NCI-H524 (cell line): ENCODE measurements at places on chromosomes 6 and 20.
A peak's percentile ranks its signal among the peaks of the same experiment; 100 is the strongest.

- DNase-seq, result no peak
Observed at GRCh38 chr6:97969065-97969464, 686.0 kb upstream of the MMS22L start.

DNA sequence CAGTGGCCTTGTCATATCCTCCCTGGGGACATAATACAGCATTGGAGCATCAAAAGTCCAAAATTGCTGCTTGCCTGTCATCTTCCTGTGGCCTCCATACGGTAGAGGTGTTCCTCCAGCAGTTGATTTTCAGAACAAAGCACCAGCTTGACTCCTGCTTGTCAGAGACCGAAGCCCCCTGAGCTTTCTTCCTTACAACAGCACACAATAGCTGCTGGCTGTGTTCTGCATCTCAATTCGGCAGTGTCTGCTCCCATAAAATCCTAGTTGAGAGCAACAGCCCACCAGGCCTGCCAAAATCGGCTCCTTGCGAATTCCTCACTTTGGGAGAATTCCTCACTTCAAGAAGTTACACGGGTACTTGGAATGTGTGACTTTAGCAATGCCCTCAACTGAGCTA is 372.9 kb downstream of the SAMD5 start:
- DNase-seq, result no peak

DNA sequence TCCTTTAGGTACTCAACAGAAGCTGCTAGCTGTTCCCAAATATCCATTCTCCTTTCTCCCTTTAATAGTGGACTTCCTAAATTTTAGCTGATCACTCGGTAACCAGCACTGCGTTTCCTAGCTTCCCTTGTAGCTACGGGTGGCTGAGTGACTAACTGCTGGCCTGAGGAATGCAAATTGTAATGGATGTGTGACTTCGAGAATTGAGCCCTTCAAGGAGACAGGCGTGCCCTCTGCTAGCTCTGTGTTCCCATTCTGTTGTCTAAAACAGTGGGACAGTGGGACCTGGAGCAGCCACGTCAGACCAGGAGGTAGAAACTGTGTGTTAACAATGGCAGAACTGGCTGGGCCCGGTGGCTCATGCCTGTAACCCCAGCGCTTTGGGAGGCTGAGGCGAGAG is 56.5 kb downstream of the SCML4 start:
- no peak for DNase-seq

DNA sequence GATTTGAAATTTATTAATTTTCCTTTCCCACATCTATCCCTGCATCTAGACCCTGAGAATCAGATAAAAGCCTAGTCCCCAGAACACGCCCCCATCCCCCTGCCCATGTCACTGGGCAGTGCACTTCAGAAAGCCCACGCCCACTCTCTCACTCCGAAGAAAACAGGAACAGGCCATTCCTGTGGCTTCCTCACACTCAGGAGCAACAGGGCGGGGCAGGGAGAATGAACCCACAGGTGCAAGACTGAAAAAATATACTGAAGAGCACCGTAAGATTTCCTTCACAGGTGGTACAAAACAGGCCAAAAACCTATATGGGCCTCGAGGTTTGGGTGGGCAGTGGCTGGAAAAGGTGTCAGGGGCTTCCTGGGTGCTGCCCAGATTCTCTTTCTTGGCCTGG is 3.4 kb downstream of the OXT start:
- no peak for DNase-seq

DNA sequence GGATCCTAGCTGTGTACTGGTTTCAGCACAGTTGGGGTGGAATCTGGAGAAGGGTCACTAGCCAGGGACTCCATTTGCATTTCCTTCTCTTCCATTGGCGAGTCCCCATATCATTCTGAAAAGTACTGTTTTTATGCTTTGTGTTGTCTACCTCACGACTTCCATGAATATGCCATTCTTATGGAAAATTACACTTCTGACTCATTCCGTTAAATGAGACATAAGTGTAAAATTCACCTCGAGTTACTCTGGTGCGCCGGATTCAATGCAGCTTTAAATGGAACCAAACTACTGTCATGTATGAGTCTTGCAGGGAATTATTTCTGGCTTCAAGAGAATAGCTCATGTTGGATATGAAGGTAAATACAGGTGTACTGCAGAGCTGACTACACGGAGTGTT is 99.2 kb downstream of the PDE7B start:
- DNase-seq, result no peak

GRCh38 chr6:43773980-43774775 is 4.2 kb downstream of the VEGFA start:
- no peak for DNase-seq

- DNase-seq, result no peak
Observed at GRCh38 chr6:118680452-118681095, 29.2 kb upstream of the CEP85L start.

DNA sequence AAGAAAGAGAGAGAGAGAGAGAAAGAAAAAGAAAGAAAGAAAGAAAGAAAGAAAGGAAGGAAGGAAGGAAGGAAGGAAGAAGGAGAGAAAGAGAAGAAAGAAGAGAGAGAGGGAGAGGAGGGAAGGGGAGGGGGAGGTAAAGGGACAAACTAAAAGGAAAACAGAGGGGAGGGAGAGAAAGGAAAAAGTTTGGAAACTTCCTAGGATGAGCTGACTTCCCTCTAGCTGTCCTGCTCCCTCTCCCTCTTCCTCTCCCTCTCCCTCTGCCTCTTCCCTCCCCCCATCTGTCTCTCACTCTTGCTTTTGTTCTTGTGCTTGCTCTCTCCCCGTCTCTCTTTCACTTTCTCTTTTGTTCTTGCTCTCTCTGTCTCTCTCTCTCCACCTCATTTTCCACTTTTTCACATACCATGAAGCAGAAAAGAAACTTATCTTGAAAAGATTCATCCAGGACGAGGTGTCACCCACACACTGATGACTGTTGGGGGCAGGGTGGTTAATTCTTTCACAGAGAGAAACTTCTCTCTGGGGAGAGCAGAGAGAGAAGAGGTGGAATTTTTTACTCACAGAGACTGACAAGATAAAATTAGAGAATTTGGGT is 56.4 kb upstream of the DUSP22 start:
- no peak for DNase-seq

DNA sequence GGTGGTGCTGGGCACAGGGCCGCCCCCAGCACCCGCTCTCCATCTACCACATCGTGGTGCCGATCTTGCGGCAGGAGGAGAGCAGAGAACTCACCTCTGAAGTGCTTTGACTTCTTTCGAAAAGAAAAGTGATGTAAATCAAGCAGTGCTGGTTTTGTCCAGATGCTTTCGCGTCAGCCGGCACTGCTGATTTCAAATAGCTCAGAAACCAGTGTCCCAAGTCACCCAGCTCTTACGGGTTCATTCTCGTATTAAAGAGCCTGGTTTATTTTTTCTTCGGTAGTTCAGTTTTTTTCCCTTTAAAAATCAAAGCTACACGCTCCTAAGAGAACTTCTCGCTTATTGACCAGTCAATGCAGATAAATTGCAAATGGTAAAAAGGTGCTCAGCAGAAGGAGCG is 32.1 kb downstream of the MYT1 start:
- DNase-seq, result no peak

DNA sequence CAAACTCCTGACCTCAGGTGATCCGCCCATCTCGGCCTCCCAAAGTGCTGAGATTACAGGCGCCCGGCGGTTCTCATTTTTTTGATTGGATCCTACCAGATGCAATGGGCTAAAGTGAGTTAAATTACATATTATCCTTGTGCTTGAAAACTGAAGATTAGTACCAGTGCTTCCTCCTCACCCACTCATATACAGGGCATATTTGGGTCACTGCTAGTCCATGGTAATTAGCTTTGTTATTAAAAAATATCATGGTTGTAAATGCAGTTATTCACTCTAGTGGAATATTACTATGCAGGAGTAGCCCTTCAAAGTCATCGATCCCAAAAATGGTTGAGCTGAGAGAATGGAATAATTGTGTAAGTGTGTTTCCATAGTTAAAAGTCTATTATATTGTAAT is 26.5 kb downstream of the ZNF292 start:
- no peak for DNase-seq

DNA sequence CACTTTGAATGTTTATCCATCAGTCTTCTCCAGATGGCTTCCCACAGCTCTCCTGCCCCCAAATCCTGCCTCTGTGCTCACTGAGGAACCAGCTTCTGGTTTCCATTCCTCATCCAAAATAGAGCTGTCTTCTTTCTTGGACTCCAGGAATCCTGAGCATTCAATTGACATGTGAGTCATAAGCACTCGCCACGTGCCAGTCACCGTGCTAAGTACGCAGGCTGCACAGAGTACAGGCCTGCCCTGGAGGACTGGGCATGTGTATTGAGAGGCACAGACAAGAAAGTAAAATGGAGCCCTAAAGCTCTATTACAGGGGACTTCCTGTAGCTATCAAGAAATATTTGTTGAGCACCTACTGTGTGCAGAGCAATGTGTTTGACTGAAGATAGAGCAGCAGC is 39.7 kb upstream of the LRFN2 start:
- no peak for DNase-seq

DNA sequence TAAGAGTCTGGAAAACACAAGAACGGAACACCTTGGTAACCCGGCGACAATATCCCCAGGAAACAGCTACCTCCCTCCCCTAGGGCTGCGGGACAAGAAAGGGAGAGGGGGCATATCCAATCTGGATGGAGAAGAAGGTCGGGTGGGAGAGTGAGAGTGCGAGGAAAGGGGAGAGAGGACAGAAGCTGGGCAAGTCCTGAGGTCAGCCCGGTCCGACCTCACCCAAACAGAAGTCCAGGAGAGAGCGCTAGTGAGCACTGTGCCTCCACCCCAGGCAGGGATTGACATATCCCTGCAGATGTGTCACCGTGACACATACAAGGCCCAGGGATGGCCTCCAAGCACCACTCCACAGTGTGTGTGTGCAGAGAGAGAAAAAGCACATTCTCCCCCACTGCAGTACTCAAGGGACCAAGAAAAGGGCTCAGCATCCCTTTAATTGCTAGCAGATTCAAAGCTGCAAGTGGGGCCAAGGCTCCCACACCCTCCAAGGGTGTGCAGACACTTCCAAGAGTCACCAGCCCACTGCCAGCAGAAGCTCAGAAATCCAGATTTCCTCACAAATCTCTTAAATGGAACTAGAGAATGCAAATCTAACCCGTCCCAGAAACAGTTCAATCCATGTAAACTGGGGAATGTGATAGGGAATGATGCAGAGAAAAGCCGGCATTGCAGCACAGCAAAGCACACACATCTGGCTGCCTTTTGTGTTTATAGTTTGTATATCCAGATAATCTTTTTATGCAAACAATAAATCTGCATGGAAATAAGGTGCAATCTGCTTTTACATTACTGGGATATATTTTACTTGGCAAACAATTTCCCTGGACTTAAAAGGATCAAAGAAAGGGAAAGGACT is 3.1 kb downstream of the PXDC1 start:
- DNase-seq, result peak; percentile 8

DNA sequence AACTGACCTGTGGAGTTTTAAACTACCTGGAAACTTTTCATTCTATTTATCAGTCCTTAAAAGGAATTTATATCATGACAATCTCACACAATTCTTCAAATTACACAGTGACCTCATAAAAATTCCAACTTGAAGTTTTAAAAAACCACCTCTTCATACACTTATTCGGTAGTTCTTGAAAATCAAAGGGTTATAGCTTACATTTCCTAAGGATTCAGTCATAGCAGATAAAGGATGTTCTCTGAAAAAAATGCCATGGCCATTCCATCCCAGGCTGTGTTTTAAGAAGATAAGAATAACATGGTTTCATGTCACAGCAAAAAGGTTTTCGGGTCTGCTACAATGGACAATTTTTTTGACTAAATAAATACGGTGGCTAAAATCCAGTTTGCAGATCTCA is 41.2 kb downstream of the GOPC start:
- DNase-seq, result no peak

DNA sequence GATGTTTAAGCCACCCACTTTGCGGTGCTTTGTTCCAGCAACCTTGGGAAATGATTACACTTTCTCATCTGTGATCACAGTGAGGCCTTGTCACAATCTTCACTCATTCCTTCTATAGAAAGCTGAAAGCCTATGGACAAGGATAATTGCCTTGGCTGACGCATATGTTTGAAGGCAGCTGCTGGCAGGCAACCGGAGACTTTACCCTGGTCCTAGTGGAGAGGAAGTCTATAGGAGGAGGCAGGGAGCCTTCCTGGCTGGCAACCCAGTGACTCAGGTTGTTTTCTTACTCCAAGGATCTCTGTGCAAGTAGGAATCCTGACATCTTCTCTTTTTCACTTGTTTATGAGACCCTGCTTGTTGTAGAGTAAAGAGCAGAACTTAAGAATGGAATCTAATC is 34.1 kb upstream of the ESR1 start:
- no peak for DNase-seq

- no peak for DNase-seq
Observed at GRCh38 chr20:658202-658601, 5.2 kb upstream of the SRXN1 start.

DNA sequence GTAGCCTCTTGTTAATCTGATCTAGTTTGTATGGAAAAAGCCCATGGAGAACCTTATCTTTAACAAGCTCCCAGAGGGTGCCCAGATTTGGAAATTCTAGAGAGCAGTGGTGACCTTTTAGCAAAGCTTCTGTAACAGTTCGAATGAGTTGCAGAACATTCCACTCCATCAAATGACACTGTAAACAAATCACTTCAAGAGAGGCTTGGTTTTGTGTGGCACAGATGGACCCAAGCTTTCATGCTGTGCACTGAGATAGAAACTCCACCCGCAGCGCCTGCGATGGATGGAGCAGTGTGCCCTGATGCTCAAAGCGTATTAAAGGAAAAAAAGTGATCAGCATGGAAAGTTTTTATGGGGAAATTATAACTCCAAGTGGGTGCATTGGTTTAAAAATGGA is 55.1 kb upstream of the ISM1 start:
- peak; percentile 63 for DNase-seq

DNA sequence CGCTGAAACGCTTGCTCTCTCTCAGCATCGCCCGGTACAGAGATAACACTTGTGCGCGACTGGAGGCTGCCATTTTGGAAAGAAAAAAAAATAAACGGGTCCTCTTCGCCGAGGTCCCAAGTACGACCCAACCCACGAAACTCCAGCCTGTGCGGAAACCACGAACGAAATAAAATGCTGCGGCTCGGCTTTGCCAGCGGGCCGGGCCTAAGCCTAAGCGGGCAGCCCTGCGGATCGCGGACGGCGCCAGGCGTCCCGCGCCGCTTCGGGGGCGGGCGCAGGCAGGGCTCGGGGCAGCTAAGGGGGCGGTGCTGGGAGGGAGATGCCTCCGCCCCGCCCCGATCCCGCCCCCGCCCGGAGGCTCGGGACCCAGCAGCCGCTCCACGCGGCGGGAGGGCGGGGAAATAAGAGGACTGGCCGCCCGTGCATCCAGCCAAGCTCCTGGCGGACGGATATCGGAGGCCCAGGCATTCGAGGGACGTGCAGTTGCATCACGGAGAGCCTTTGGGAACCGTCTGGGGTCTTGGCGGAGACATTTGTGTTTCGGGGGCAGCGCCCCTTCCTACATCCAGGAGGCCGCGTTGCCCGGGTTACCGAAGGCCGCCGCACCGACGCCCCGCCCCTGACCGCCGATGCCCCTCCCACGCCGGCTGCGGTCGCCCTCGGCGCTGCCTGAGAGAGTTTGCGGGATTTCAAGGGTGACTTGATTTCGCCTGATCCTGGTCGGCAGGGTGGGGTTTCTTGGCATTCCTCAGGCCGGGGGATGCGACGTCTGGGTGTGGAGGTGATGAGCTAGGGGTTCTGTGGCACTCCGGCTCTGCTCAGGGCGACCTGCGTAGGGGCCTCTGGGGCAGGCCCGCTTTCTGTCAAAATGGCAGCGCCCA is at the start of the genes FARS2 and LYRM4:
Gene FARS2, plus strand, starts transcription at position 853 of the 884 bp plus-strand sequence.
Gene LYRM4, minus strand, starts transcription at position 290 of the 884 bp plus-strand sequence. Its CDS starts 217 bp downstream, at position 73.
- DNase-seq, result peak; percentile 85
